ENCODE measurements at places on chromosomes 5 and 9. TPM values are rescaled to one million over a fixed set of nuclear protein-coding genes. Genes with fewer than 3 reads are reported as not detected.

Gene CTXN3
- not detected for total RNA-seq

Gene SPINK7
- not detected for total RNA-seq

Gene FABP6
- total RNA-seq, result not detected

Gene KCNMB1
- total RNA-seq, result not detected

Gene ARHGAP26
- total RNA-seq, result 27.8 TPM

Gene SH2D3C
- 66.3 TPM for total RNA-seq

Gene NEUROG1
- total RNA-seq, result not detected

DNA sequence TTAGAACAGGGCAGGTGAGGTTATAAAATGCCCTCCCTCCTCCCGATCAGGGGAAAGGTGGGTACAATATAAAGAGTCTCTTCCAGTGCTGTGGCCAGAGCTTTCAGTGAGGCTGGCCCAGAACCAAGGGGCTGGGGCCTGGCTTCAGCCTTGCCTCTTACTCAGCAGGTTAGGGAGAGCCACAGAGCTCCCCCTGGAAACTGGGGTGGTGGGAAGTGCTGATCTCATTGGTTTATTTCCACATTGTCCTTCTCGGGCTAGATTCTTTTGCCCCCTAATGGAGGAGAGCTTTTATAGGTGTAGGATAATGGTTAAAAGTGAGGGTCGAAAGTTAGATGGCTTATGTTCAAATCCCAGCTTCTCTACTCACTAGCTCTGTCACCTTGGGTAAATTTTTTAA lies 186.7 kb upstream of the TBC1D2 start:
- DNase-seq, result no peak

GRCh38 chr5:178206166-178207101 lies 2.1 kb downstream of the HNRNPAB start:
- DNase-seq, result peak; percentile 39

GRCh38 chr5:54221135-54221534 lies 89.2 kb downstream of the ARL15 start:
- DNase-seq, result no peak

- no peak for DNase-seq
Observed at GRCh38 chr5:44952376-44952775, 143.6 kb downstream of the MRPS30 start.

DNA sequence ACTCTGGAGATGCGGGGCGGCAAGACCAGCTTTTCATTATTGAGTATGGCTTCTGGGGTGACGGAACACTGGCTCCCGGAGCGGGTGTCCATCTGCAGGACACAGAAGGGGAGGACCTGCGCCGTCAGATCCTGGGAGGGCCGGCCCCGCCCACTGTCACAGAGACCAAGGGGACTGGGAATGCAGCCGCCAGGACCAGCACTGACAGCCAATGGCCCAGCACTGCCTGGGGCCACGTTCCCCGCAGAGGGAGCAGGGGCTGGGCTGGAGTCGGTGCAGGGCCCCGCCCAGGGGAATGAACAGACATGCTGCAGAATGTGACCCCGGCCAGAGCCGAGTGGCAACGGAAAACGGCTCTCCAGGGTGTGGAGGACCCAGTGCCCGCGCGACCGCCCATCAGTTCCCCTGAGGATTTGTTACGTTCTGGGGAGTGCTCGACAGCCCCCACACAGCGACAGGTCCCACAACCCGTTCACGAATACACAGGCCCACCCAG lies at the start of gene ZDHHC11:
Gene ZDHHC11, minus strand, starts transcription at position 476 of the 496 bp plus-strand sequence. Its CDS starts 384 bp downstream, at position 92.
- no peak for DNase-seq

- peak; percentile 15 for DNase-seq
Observed at GRCh38 chr9:38619556-38620447, 594 bp downstream of the ANKRD18A start.

- no peak for DNase-seq
Observed at GRCh38 chr9:106478727-106479126, 384.2 kb upstream of the ZNF462 start.

All from B cell (primary cell).